ENCODE measurements at places on chromosomes 6 and 20. TPM values are rescaled to one million over a fixed set of nuclear protein-coding genes. Genes with fewer than 3 reads are reported as not detected.

DNA sequence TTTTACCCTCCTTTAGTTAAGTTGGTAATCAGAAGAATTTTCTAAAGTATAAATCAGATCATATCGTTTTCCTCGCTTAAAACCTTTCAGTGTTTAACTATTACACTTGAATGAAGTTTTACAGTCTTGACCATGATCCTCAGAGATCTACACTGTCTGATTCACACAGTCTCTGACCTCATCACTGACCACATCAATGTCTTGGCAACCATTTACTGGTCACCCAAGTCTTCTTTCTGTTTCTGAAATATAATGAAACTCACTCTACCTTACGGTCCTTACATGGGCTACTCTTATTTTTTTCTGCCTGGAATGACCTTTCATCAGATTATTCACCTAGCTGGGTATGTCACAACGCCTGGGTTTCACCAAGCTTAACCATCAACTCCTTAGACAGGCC lies 71.4 kb downstream of the ADGB start:
- no peak for DNase-seq

DNA sequence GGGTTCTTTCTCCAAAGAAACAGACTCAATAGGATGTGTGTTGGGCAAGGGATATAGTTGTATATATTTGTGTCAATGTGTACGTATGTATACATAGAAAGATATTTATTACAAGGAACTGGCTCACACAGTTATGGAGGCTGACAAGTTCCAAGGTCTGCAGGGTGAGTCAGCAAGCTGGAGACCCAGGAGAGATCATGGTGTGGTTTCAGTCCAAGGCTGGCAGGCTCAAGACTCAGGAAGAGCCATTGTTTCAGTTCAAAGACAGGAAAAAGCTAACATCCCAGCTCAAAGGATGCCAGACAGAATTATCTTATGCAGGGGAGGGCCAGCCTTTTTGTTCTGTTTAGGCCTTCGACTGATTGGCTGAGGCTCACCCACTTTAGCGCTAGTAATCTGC lies 89.9 kb upstream of the RALGAPA2 start:
- DNase-seq, result no peak

GRCh38 chr6:36809941-36810803 lies 29.1 kb downstream of the CPNE5 start:
- no peak for DNase-seq

GRCh38 chr6:26331218-26332073 lies 33.6 kb upstream of the BTN3A2 start:
- DNase-seq, result no peak

Gene HLA-DQB2
- polyA plus RNA-seq, result not detected

DNA sequence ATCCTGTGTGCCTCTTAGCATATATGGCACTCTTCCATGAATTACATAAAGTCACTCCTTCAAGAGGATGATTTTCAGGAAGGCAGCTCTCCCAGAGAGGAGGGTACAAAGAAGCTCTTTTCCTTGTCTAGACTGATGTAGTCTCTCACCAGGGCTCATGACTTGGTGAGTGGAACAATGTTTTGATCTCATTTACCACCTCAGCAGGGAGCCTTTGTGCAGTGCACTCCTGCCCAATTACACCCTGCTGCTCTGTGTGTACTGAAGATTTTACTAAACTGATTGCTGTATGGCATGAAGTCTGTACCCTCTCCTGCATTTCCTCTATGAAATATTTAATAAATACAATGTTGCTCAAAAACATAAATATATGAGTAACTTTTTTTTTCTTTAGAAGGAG lies 598.3 kb upstream of the HS3ST5 start:
- no peak for DNase-seq

- no peak for DNase-seq
Observed at GRCh38 chr20:49513009-49513408, 30.5 kb upstream of the KCNB1 start.

- DNase-seq, result no peak
Observed at GRCh38 chr20:13934992-13935894, 55.2 kb downstream of the SEL1L2 start.

DNA sequence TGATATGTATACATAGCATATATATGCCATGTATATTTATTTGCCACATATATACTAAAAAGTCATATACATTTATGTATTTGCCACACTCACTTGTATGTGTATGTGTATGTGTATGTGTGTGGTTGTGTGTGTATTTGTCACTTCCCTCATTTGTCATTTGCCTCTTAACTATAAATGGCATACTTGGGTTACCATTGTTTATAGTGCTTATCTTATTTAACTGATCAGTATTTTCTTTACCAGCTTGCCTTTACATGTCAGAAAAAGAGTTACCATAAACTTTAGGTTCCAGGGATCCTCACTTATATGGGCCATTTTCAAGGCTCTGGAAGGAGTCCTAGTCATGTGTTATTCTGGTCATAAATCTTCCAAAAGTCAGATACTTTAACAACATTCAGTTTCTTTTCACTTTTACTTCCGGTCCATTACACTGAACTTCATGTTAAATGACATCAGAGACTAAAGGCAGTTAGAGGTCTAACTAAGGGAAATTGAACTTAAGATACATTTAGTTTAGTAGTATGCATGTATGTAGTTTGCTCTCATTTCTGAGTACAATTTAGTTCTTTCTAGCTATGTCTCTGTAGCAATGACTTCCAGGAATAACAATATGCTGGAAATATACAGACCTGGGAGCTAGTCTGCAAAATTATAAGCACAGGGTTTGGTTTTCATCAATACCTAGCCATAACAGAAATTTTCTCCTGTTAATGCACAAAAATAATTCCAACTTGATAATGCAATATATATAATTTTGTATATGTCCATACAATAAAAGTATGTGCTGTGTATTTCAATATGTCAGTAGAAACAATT lies 33.7 kb upstream of the HIVEP1 start:
- DNase-seq, result no peak

Gene THBD
- 5.2 TPM for polyA plus RNA-seq

DNA sequence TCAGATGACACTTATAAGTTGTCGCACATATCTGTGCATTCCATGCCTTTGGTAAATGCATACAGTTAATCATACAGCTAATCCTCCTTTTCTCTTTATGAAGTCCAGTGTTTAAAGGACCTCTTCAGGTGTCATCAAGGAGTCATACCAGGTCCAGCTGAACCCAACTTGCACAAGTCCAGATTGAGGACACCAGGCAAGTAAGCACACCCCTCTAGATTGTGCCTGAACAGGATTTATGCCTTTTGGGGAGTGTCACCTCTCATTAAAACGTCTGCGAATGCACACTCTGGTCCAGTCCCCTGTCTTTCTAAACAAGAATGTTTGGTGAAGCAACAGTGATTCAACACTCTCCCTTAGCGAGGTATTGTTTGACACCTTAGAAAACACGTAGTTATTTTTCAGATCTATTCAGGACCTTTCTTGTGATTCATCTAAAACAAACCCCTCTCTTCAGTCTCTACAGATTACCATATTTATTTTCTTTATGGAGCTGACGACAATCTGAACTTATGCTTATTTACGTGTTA lies 48.4 kb downstream of the C6orf15 start:
- no peak for DNase-seq

GRCh38 chr6:111527367-111527766 lies 44.3 kb upstream of the REV3L start:
- no peak for DNase-seq

Gene MYLK4
- 0.87 TPM for polyA plus RNA-seq

GRCh38 chr20:63156221-63156671 lies 59.7 kb downstream of the YTHDF1 start:
- no peak for DNase-seq

GRCh38 chr6:75481394-75481793 lies 12.2 kb downstream of the FILIP1 start:
- no peak for DNase-seq

DNA sequence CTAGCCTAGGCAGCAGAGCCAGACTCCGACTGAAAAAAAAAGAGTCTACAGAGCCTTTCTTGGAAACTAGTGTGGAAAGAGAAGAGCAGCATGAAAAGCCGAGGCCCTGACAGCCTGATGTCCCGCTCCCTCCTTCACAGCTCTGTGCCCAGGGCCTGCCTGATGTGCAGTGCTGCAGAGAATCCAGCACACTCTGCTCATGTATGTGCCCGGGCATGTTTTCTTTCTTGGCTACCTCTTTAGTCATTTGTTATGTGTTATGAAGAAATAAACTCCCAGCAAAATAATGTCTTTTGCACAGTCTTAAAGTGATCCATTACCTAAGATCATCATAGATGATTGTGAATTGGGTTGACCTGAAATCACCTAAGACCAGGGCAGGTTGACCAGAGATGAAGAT lies 78.1 kb upstream of the EZR start:
- no peak for DNase-seq

- no peak for DNase-seq
Observed at GRCh38 chr6:32825966-32826365, 9.2 kb upstream of the HLA-DOB start.

GRCh38 chr6:160428818-160429619 lies 80.8 kb downstream of the SLC22A3 start:
- DNase-seq, result no peak

GRCh38 chr6:140156131-140156530 lies 781.7 kb upstream of the CITED2 start:
- no peak for DNase-seq

GRCh38 chr6:157716251-157716995 lies 106.6 kb upstream of the SNX9 start:
- no peak for DNase-seq

GRCh38 chr6:35327349-35328027 lies 14.9 kb upstream of the PPARD start:
- peak; percentile 27 for DNase-seq

DNA sequence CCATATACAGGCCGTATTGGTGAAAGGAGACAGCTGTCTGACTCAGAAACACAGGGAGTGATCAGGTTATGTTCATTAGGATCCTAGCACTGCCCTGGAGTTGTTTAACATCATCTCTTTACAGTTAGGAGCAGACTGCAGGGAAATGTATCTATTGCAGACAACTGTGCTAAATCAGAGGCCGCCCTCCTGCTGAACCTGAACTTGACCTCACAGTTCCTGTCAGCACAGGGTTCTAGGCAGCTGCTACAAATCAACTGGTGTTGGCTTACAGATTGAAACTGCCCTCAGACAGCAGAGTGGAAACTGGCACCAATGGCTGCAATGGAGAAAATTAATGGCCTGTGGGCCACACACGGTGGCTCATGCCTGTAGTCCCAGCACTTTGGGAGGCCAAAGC lies 3.7 kb upstream of the RPP40 start:
- DNase-seq, result no peak

Gene HSD17B8
- 22.2 TPM for polyA plus RNA-seq

DNA sequence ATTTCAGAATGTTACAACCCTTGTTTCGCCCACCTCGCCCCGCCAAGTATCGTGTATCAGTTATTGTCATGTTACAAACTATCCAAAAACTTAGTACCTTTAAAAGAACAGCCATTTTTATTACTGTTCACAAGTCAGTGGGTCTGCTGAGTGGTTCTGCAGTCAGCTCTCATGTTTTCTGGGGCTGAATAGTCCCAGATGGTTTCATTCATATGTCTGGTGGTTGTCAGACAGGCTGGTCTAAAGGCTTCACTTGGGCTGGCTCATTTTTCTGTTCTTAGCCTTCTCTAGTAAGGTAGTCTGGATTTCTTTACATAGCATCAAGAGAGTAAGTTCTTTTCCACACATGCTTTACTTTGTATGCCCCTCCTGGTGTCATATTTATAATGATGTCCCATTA lies 8.6 kb downstream of the ZNF292 start:
- DNase-seq, result no peak

- no peak for DNase-seq
Observed at GRCh38 chr6:54031169-54031568, 80.1 kb upstream of the MLIP start.

Gene OVOL2
- polyA plus RNA-seq, result 1.0 TPM

DNA sequence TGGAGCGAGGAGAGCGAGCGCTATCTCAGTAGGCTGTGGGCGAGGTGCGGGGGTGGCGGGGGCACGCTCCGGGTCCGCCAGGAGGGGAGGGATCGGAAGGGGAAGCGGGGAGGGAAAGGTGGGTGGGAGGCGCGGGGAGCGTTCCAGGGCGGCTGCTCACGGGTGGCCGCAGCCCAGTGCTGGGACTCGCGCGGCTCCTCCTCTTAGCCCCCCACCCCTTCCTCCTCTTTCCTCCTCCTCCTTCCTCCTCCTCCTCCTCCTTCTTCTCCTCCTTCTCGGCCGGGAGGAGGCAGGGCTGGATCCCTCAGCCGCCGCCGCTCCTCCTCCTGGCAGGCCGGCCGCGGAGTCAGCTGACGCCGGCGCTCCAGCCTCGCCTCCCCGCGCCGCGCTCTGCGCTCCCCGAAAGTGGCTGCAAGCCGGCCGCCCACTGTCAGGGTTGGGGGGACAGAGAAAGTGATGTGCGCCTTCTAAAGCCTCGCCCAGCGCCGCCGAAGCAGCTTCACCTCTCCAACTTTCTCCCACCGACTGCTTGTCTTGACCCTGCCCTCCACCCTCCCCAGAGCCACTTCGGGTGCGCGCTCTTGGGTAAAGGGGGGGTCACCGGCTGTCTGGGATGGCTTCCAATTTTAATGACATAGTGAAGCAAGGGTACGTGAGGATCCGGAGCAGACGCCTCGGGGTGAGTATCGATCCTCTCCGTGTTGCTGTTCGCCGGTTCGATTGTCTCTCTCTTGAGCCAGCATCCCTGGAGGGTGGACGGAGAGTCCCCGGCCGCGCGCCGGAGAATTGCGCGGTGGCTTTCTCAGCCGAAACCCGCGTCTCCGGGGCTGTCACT lies at the start of gene DOK5:
Gene DOK5 (plus strand): TSS at position 260 of the 835 bp plus-strand sequence. CDS start 354 bp downstream, at position 614.
- no peak for DNase-seq

Gene PPP1R16B
- polyA plus RNA-seq, result 6.9 TPM

- DNase-seq, result no peak
Observed at GRCh38 chr6:46254946-46255345, 84.2 kb upstream of the ENPP5 start.

GRCh38 chr6:134555672-134556071 lies 237.8 kb upstream of the SGK1 start:
- no peak for DNase-seq

DNA sequence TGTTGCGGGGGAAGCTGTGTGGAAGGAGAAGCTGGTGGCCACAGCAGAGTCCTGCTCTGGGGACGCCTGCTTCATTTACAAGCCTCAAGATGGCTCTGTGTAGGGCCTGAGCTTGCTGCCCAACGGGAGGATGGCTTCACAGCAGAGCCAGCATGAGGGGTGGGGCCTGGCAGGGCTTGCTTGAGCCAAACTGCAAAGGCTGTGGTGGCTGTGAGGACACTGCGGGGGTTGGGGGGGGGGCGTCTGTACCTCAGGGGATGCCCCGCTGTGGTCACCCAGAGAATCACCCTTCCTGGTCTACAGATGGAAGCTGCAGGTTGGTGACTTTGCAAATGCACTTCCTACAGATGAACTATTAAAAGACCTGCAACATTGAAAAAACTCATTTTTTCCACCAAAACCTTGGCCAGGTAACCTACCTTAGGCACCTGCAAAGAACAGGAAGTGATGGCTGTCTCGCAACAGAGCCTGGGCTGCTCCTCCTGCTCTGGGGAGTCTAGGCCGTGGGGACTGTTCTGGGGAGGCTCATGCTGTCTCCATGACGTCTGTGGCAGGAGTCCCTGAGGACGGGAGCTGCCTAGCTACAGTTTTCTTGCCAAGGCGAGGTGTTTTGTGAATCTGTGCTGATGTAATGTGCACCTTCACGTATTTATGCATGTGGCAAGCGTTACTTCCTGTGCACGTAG lies 7.3 kb downstream of the NPBWR2 start:
- no peak for DNase-seq

All from right renal pelvis (tissue), 4 donors.